ENCODE measurements at places on chromosomes 7 and 10.

GRCh38 chr7:47371733-47372368 is 210.1 kb downstream of the TNS3 start:
- peak; percentile 88 for DNase-seq

- DNase-seq = peak; percentile 26
Measured at GRCh38 chr7:42618651-42619360, 293.1 kb downstream of the C7orf25 start.

DNA sequence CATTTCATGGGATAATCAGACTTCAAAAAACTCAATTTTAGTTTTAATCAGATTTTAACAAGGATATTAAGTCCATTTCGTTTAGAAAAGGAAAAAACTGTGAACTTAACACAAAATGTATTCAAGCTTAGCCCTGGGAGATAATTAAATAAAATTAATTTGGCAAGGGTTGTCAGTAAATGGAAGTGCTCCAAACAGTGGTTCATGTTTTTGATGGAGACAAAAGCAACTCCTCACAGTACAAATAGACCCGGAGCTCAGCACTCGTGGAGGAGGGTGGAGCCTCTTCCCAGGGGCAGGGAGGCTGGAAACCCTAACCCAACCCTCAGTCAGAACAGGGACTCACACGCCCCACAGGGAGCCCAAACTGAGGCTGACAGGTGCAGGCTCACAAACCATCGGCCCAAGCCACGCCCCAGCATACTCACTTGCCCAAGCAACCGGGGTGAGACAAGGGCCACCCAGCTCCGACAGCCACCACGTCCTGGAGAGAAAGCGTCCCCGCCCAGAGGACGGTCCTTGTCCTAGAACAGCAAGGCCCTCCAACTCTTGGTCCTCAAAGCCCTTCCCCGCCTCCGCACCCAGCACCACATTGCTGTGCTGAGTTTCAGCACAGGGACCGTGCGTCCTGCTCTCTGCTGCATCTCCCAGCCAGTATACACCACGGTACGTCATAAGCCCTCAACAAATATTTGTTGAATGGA is 39.8 kb downstream of the MAD1L1 start:
- DNase-seq = no peak

DNA sequence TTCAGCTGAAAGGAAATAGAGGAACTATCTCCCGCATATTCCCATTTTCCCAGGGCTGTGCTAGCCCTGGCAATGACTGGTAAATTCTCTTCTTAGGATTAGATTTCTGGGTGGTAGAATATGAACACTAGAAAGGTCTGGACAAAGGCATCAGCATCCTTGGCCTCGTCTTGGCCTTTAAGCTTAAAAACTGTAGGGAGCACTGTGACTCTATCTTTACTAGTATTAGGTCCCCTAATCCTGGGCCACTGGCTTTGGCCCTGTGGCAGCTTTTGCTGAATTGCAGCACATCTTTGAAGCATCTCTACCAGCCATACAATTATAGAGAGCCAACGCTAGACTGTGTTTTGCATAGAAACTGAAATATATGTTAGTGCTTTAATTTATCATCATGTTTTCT is 41.5 kb upstream of the EBLN1 start:
- DNase-seq = no peak

DNA sequence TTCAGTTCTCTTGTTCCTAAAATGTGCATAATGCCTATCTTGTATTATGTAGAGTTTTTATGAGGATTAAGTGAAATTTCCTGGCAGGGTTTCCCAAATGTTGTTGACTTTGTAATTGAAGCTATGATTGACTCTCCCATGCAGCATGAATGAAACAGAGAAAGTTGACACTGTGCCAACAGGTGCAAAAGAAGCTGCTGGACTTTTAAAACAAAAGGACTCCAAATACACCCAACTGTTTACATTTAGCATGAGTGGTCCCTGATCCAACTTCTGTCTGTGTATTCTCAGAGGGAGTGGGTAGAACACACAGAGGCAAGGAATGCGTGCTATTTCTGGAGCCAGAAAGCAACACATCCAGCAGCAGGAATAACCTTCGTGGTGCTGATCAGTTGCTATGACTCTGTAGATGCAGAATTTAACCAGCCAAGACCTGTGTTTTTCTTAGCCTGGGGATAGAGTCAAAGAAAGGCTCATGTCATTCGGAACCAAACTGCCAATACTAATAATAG is 14.4 kb upstream of the RBM20 start:
- DNase-seq = peak; percentile 89

DNA sequence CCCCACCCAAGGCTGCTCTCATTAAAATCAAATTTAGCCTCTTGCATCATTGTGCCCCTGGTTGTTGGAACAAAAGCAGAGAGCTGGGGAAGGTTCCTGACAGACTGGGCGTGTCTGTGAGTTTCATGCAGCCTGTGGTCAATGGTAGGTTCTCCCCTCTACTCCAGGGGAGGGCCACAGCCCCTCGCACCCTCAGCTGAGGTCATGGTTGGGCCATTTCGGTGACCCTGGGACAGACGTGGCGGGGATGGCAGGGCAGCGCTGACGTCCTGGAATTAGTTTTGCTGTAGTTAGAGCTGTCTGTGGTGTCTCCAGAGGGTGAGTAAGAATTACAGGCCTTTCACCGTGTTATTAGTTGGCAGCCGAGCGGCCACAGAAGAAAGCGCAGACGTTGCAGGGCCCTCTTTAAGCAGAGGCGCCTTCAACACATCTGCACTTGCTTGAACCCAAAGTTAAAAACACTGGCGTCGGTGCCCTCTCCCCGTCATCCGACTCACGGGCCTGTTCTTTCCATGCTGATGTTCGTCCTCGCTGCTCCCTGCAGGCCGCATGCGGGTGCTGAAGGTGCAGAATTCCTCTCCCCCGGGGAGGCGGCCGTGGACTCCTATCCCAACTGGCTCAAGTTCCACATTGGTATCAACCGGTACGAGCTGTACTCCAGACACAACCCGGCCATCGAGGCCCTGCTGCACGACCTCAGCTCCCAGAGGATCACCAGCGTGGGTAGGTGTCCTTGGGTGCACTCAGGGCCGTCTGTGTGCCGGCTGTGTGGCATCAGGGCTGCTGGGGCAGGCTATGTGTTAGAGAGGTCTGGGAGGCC is 2.8 kb downstream of the FAM20C start:
- no peak for DNase-seq
